ENCODE measurements at places on chromosomes 13 and 19. TPM values are rescaled to one million over a fixed set of nuclear protein-coding genes. Genes with fewer than 3 reads are reported as not detected.
A peak's percentile ranks its signal among the peaks of the same experiment; 100 is the strongest.

LYPD5 gene
- 0.22 TPM for total RNA-seq

VSTM2B gene
- total RNA-seq: 0.27 TPM

TINCR gene
- total RNA-seq: 0.18 TPM

ICAM5 gene
- total RNA-seq: not detected

ONECUT3 gene
- not detected for total RNA-seq

LIN7B gene
- total RNA-seq: 11.6 TPM

GRIK5 gene
- 1.3 TPM for total RNA-seq

TTC9B gene
- total RNA-seq: 0.09 TPM

FPR3 gene
- 0.22 TPM for total RNA-seq

TTYH1 gene
- total RNA-seq: 3.6 TPM

USE1 gene
- 21.0 TPM for total RNA-seq

CDC42EP5 gene
- 39.4 TPM for total RNA-seq

MISP gene
- total RNA-seq: 0.09 TPM

GRCh38 chr13:49530457-49530856, 34.7 kb downstream of the PHF11 start:
- H3K36me3 ChIP-seq: peaks cover 12% of the 10 kb centered on the region
- no peak overlapping the region for H3K4me3 ChIP-seq
- peak; percentile 69 for DNase-seq

GRCh38 chr13:103006641-103007426, 59.4 kb downstream of the SLC10A2 start:
- H3K36me3 ChIP-seq: no peaks in the 10 kb centered on the region
- no peak overlapping the region for H3K27ac ChIP-seq
- DNase-seq: no peak
- H3K27me3 ChIP-seq: no peaks in the 10 kb centered on the region
- no peaks in the 10 kb centered on the region for H3K4me1 ChIP-seq

DNA sequence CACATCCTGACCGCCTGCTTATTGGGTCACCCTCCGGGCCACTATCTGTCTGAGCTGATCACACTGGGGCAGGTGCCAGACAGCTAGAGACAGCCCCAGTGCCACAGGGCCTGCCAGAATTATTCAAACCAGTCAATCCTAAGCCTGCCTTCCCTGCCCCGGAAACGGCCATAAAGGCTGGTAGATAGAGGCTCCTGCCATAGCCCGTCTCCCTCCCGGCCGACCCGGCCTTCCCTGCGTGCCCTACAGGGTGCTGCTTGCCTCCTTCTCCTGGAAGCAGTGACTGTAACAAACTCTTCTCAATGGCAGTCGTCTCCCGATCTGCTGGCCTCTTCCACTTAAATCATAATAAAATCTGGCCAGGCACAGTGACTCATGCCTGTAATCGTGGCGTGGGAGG, 158.6 kb upstream of the SOX1 start:
- peaks cover 21% of the 10 kb centered on the region for H3K27me3 ChIP-seq
- DNase-seq: no peak
- H3K27ac ChIP-seq: no peak overlapping the region
- no peaks in the 10 kb centered on the region for H3K36me3 ChIP-seq
- no peak overlapping the region for H3K4me3 ChIP-seq

DNA sequence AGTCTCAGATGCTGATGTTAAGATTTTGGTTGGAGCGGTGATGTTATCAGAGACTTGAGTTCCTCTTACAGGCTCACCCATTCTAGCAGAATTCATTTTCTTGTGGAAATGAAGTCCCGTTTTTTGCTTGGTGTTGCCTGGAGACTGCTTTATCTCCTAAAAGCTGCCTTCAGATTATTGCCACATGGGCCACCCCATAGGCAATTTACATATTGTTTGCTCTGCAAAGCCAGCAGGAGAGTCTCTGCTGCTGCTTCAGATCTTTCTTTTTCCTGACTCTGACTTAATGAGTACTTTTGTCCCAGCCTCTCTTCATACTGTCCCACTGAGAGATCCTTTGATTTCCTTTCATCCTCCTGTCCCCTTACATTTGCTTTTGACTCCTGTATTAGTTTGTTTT, 114.6 kb downstream of the TDRD3 start:
- no peaks in the 10 kb centered on the region for H3K27me3 ChIP-seq
- no peak for DNase-seq
- no peak overlapping the region for H3K4me3 ChIP-seq
- peaks cover 12% of the 10 kb centered on the region for H3K36me3 ChIP-seq
- H3K4me1 ChIP-seq: no peaks in the 10 kb centered on the region

DNA sequence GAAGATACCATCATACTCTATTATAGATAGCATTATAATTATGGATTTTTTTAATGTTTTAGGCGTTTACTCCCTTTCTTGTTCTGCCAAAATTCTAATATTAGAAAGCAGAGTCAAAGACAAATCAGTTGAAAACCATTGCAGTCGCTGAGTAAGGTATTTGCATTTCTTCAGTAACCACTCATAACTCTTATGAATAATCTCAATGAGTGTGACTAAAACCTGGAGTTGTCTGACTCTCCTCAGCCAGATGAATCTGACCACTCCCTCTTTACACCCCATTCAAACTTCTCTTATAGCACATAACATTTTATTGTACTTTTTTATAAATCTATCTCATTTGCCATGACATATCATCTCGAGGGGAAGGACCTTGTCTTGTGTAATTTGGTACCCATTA, 1006.5 kb downstream of the DIAPH3 start:
- no peak overlapping the region for H3K4me3 ChIP-seq
- H3K36me3 ChIP-seq: no peaks in the 10 kb centered on the region
- DNase-seq: no peak
- H3K27me3 ChIP-seq: no peaks in the 10 kb centered on the region
- no peak overlapping the region for H3K27ac ChIP-seq

DNA sequence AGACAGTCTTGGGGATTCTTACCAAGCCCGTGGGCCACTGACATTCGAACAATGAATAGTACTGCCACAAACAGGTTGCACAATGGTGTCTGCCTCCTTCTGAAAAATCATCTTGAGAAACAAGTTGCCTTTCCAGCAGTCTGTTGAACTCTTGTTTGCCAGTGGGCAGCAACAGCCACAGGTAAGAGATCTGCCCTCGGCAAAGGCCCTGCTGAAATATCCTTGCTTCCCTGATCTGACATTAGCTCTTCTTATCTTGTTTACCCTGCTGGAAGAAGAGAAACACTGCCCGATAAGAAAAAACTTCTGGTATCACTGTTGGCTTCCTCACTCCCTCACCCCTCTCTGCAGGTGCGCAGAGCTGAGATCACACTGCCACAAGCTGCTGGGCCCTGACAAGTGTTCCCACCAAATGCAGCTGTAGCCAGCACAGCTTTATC, 2.0 kb downstream of the DOCK9 start:
- peaks cover 36% of the 10 kb centered on the region for H3K4me1 ChIP-seq
- H3K36me3 ChIP-seq: no peaks in the 10 kb centered on the region
- H3K4me3 ChIP-seq: peak overlapping the region; percentile 59
- no peak for DNase-seq
- peak overlapping the region; percentile 90 for H3K27ac ChIP-seq

GRCh38 chr13:78015782-78016181, 97.2 kb upstream of the EDNRB start:
- peaks cover under 1% of the 10 kb centered on the region for H3K4me1 ChIP-seq
- H3K27ac ChIP-seq: no peak overlapping the region
- H3K4me3 ChIP-seq: no peak overlapping the region

- H3K36me3 ChIP-seq: no peaks in the 10 kb centered on the region
- H3K4me3 ChIP-seq: peak overlapping the region; percentile 89
- peaks cover 27% of the 10 kb centered on the region for H3K4me1 ChIP-seq
Measured at GRCh38 chr19:1865172-1866010, 2.0 kb upstream of the KLF16 start.

DNA sequence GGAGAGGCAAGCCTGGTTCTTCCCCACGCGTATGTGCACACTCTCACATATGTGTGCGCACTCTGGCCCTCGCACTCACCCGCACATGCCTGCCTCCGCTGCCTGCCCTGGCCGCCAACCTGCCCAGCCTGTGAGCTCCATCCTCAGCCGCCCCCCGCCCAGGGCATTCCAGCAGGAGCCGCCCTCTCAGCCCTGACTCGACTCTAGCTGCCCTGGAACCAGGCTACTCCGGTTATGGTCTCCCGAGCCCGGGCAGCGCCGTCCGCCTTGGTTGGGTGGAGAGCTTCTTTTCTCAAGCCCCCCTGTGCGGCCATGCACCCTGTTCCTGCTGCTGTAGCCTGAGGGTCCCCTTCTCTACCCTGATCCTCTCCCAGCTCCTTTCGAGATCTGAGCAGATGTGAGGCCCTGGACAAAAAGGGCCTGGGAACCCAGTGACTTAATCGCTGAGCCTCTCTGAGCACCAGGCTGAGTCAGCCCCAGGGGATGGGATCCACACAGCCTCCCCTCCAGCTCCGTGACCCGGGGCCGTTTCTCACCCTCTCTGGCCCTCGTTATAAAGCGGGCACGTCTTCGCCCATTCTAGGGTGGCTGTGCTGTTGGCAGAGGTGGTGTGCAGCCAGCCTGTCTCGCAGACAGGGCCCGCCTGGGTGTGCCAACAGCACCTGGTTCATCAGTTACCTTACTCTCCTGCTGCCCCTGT, 191.5 kb downstream of the TEX29 start:
- DNase-seq: peak; percentile 17
- no peaks in the 10 kb centered on the region for H3K4me1 ChIP-seq
- H3K27me3 ChIP-seq: peaks cover 24% of the 10 kb centered on the region
- H3K36me3 ChIP-seq: no peaks in the 10 kb centered on the region

DNA sequence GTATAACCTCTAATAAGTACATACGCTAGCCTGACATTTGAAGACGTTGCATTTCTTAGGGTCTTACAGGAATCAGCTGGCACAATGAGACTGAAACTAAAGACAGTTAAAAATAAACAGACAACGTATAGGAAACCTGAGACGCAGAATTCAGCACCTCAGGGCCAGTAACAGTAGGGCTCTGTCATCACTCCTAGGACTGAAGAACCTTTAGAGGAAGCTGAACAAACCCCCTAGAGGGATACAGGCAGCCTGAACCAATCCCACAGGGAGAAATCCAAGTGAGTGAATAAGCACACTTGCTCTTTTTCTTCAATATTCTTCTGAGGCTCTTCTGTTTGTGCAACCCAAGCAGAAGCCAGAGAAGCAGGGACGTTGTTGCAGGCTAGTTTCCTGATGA, 53.9 kb upstream of the KLHL1 start:
- no peaks in the 10 kb centered on the region for H3K36me3 ChIP-seq
- H3K27ac ChIP-seq: no peak overlapping the region
- no peaks in the 10 kb centered on the region for H3K27me3 ChIP-seq
- no peak overlapping the region for H3K4me3 ChIP-seq
- H3K4me1 ChIP-seq: no peaks in the 10 kb centered on the region

- H3K36me3 ChIP-seq: no peaks in the 10 kb centered on the region
- no peak for DNase-seq
- H3K27ac ChIP-seq: no peak overlapping the region
- no peak overlapping the region for H3K4me3 ChIP-seq
- H3K27me3 ChIP-seq: no peaks in the 10 kb centered on the region
Measured at GRCh38 chr19:1943661-1944087, 2.7 kb downstream of the CSNK1G2 start.

GRCh38 chr13:111899714-111900389, 167.1 kb upstream of the SOX1 start:
- peaks cover 20% of the 10 kb centered on the region for H3K27me3 ChIP-seq
- H3K27ac ChIP-seq: no peak overlapping the region
- H3K4me1 ChIP-seq: peaks cover 13% of the 10 kb centered on the region
- DNase-seq: no peak
- H3K36me3 ChIP-seq: no peaks in the 10 kb centered on the region
- H3K4me3 ChIP-seq: no peak overlapping the region

GRCh38 chr13:90184355-90184754, 1163.1 kb upstream of the MIR17HG start:
- H3K27me3 ChIP-seq: no peaks in the 10 kb centered on the region
- H3K4me3 ChIP-seq: no peak overlapping the region
- no peaks in the 10 kb centered on the region for H3K36me3 ChIP-seq
- H3K27ac ChIP-seq: no peak overlapping the region
